NCI-H1694 (cell line): ENCODE measurements at places on chromosomes 2 and 18.

DNA sequence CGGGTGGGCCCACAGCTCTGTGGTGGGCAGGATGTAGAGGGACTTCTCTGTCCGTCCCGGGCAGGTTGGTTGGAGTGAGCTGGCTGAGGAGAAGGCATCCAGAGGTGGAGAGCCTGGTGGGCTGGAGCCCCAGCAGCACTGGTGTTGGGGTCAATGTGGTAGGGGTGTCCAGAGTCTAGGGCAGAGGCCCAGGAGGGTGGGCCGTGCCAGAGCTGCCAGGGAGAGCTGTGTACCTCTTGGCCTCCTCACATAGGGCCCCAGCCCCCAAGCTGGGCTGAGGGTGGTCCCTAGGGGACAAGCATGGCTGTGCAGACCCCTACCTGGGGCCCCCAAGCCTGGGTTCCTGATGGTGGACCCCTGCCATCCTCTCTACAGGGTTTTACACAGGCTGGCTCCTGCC is 16.0 kb downstream of the ANO7 start:
- DNase-seq: no peak

DNA sequence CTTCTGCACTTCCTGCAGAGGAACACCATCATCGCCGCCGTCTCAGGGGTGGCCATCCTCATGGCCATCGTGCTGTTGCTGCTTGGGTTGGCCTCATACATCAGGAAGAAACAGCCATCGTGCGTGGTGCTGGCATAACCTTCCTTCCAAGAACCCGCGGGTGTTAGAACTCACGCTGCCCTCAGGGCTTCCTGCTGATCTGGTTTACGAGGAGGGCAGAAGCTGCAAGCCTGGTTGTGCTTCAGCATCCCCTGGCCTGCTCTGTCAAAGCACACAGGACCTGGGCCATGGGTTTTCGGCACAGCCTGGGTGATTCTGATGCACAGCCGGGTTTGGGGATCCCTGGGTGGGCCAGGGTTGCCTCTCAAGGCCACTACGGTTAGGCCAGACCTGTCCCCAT is 12.2 kb upstream of the ZAP70 start:
- DNase-seq: no peak

GRCh38 chr2:42055573-42056514 is 8.0 kb downstream of the PKDCC start:
- no peak for DNase-seq

- no peak for DNase-seq
Measured at GRCh38 chr2:51410331-51410730, 378.4 kb upstream of the NRXN1 start.

GRCh38 chr2:217827430-217828201 is 175.2 kb downstream of the TNS1 start:
- DNase-seq: no peak

DNA sequence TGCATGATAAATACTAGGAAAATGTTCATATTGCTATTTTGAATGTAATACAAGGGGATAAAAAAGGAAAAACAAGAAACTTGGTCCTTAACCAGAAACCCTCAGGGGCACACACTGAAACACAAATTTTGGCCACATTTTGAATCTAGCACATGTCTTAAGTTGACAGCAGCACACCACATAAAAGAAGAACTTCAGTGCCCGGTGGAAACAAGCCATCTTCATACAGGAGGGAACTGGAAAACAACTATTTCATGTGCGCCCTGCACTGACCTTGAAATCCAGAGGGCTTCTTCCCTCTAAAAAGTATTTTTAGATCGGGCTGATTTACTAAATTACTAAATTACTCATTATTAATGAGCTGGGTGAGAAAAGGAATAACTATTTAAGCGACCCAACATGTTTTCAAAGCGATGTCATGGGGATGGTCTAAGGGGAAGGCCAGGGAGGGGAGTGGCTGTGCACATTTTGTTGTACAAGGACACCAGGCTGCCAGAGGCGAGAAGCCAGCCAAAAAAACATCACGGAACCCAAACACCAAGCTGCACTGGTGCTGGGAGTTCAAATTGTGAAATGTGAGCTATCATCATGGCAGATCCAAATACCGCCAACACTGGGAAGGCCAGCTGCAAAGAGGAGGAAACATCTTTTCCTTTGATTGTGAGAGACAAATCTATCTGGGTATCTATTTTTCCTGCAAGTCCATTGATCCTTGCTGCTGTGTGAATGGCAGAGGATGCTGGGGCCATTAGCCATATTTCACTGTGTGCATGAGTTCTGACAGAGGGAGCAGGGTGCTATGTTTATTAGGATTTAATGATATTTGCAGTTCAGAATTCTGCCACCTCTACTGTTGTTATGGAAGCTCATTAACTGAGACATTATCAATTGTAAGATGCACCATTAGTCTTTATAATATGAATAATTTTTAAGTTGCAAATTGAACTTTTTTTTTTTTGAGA is 150.7 kb upstream of the LMAN1 start:
- no peak for DNase-seq

DNA sequence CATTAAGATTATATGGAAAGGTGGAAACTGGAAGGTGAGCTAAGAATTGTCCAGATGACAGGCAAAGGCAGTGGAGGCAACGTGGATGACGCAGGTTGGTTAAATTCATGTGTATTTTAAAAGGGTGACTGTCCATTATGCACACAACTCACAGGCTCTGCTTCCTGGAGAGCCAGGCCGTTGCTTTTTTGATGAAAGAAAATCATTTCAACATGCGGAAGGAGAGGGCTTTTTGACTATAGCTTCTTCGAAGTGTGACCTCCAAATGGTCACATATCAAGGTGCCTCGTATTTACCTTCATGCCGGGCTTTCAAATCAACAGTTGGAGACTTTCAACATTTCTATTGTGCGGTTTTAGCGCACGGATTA is 126.7 kb downstream of the MYCN start:
- no peak for DNase-seq

DNA sequence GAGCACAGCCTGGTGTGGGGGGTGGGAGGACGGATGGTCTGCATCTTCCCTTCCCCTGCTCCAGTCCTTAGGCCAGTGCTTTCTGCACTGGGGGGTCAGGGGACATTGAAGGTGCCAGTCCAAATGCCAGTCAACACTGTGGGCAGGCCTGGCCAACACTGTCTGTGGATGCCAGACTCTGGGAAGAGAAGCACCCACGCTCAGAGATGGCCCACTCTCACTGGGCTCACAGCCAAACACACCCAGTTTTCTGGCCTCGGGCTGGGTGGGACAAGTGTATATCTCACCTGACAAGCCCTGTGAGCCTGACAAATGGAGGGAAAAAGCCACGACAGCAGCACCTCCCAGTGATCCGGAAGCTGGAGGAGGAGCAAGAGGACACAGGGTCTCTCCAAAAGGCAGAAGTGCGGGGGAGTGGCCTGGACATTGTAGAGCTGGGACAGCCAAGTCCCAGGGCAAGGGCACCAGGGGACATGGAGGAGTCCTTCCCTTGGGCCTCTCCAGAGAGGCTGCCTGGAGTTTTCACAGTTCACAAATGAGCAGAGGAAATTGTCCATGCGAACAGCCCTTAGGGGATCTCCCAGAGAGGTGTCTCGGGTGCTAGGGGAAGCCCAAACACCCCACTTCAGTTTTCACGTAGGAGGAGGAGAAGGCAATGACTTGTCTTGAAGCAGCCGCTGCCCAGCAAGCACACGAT is 79.3 kb downstream of the SDC1 start:
- DNase-seq: no peak

GRCh38 chr2:199716807-199717586 is 134.0 kb downstream of the FTCDNL1 start:
- peak; percentile 26 for DNase-seq

DNA sequence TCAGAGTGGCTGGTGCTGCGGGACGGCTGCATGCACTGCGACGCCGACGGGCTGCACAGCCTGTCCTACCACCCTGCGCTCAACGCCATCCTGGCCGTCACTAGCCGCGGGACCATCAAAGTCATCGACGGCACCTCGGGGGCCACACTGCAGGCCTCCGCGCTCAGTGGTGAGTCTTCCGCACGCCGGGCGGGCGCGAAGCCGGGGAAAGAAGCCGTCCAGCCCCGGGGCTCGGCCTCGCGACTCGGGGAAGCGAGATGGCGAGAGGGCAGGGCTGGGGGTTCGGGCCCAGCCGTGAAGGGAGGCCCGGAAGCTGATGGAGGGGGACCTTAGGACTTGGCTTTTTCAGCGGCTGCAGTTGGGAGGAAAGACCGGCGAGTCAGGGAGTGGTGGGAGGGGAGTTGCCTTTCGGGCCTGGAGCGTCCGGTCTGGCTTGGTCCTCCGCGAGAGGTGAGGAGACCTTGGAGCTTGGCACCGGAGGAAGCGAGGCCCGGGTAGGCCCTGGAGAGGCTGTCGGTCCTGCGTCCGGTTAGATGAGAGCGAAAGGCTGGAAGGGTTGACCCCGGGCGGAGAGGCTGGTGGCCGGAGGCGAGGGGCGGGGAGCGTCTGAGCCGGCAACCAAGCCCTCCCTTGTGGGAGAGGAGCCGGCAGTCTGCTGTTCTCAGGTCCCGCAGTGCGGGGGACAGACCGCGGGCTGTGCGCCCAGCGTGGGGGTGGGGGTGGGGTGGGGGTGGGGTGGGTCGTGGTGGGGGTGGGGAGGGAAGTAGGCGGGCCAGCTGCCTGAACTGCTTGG is 691 bp downstream of the BIRC6 start:
- no peak for DNase-seq

DNA sequence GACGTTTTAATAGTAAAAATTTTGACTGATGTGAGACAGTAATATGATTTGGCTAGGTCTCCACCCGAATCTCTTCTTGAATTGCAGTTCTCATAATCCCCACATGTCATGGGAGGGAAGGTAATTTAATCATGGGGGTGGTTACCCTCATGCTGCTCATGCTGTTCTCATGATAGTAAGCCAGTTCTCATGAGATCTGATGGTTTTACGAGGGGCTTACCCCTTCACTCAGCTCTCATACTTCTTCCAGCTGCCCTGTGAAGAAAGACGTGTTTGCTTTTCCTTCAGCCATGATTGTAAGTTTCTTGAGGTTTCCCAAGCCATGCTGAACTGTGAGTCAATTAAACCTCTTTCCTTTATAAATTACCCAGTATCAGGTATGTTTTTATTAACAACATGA is 327.0 kb upstream of the CDH7 start:
- DNase-seq: no peak

DNA sequence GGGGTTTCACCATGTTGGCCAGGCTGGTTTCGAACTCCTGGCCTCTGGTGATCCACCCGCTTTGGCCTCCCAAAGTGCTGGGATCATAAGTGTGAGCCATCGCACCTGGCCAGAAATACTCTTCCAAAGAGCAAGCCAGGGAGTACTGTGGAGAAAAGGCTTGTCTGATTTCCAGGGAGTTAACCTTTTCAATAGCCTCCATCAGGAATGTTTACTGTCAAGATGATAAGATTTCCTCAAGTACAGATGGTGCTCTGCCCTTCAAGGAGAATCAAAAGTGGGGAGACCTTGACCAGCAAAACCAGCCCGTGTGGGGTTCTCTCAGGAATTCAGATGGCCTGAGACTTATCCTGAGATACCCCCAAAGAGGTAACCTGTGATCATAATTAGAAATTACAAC is 237.2 kb downstream of the PRKCE start:
- no peak for DNase-seq

GRCh38 chr2:231452799-231453508 is 11.3 kb downstream of the NCL start:
- no peak for DNase-seq

GRCh38 chr18:77551055-77551454 is 301.4 kb downstream of the GALR1 start:
- DNase-seq: no peak

DNA sequence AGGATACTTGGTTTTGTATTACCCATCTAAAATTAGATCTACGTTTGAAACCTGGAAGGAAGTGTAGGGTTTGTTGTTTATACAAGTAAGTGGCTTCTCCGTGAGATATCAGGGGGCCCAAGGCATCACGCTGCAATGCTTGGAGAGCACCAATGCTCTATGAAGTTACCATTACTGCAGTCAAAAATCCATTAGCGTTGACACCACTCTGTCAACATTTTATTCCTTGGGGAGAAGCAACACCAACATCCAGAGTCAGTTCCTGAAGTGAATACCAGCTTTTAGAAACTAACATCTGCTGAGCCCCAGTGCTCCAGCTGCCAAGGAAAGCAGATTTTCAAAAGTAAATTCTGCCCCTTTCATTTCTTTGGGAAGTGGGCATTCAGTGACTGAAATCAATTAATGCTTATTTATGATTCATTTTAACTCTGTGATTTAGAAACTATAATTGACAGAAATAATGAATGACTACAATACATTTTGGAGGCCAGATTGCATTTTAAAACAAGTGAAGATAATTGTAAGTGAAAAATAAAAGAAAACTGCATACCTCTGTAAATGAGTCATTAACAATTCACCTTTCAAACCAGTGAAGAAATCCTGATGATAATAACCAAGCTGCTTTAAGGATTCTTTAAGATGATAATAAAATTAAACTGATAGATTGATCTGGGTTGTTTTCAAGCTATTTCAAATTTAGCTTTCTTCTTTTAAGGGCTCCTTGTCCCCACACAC is 30.5 kb downstream of the LRP1B start:
- no peak for DNase-seq

- DNase-seq: no peak
Measured at GRCh38 chr2:98458207-98458606, 13.5 kb downstream of the INPP4A start.

- DNase-seq: no peak
Measured at GRCh38 chr18:43934322-43934721, 657.0 kb upstream of the SYT4 start.

- DNase-seq: no peak
Measured at GRCh38 chr18:316393-316792, 48.5 kb upstream of the THOC1 start.

- no peak for DNase-seq
Measured at GRCh38 chr2:76175295-76175694, 464.6 kb upstream of the GCFC2 start.

GRCh38 chr18:57461652-57462269 is 26.6 kb downstream of the ONECUT2 start:
- DNase-seq: no peak

DNA sequence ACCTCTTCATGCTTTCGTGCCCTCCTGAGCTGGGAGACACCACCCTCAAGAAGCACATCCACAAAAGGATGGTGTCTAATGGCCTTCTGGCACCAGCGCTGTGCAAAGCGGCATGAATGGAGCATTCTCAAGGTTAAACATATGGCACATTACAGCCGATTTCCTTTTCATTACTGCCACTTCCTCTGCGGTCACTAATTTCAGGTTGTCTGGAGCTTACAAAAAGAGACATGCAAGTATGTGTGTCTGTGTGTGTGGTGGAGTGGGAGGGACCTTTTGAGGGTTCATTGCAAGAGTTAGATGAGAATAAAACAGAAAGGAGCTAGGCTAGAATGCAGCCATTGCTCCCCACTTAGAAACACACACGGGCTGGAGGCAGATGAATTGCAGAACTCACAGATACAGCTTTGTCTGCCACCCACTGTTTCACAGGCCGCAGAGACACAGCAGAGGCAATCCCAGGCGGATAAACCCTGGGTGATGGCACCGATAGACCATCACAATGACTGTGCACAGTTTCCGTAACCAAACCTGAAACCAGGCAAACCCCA is 76.0 kb downstream of the TGIF1 start:
- peak; percentile 65 for DNase-seq

- DNase-seq: peak; percentile 25
Measured at GRCh38 chr18:3703732-3704176, 253.8 kb downstream of the TGIF1 start.

- no peak for DNase-seq
Measured at GRCh38 chr2:19868701-19869580, 32.8 kb downstream of the TTC32 start.
